ENCODE measurements at places on chromosomes 3 and 15.

- DNase-seq, result no peak
These were observed 202.6 kb downstream of the PDCD6IP start for GRCh38 chr3:34001022-34001421.

GRCh38 chr3:30657914-30658313 lies 51.5 kb downstream of the TGFBR2 start:
- DNase-seq, result peak; percentile 43

- peak; percentile 59 for DNase-seq
These were observed 19.6 kb upstream of the TASOR start for GRCh38 chr3:56702490-56703315.

DNA sequence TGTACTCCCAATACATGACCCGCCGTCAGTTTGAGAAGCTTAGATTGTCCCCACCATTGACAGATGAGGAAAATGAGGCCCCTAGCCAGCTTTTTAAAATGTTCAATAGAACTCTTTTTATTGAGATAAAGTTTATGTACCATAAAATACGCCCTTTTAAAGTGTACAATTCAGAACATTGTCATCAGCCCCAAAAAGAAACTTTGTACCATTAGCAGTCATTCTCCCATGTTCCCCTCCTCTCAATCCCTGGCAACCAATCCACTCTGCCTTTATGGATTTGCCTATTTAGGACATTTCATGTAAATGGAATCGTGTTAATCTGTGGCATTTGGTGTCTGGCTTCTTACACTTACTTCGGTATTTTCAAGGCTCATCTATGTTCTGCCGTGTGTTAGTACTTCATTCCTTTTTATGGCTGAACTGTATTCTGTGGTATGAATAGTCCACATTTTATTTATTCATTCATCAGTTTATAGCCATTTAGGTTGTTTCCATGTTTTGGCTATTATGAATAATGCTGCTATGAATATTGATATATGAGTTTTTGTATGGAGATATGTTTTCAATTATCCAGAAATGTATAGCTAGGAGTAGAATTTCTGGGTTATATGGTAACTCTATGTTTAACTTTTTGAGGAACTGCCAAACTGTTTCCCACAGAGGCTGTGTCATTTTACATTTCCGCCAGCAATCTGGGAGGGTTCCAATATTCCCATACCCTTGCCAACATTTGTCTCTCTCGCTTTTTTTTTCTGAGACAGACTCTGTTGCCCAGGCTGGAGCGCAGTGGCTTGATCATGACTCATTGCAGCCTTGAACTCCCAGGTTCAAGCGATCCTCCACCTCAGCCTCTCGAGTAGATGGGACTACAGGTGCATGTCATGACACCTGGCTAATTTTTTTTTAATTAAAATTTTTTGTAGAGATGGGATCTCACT lies 15.3 kb upstream of the PTPN23 start:
- peak; percentile 53 for DNase-seq

DNA sequence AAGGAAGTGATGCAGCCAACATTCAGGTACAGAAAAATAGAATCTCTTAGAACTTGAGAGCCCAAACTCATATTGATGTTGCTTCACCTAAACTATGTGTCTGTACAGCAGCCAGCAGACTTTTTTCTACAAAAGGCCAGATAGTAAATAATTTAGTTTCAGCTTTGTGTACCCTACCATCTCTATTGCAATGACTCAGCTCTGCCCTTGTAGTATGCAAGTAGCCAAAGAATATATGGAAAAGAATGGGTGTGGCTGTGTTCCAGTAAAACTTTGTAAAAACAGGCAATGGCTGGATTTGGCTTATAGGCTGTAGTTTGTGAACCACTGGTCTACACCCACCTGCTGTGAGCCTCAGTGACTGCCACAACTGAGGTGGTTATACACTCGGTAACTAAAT lies 392.5 kb upstream of the RARB start:
- DNase-seq, result no peak

GRCh38 chr15:73608475-73608874 lies 24.7 kb downstream of the NPTN start:
- DNase-seq, result no peak

DNA sequence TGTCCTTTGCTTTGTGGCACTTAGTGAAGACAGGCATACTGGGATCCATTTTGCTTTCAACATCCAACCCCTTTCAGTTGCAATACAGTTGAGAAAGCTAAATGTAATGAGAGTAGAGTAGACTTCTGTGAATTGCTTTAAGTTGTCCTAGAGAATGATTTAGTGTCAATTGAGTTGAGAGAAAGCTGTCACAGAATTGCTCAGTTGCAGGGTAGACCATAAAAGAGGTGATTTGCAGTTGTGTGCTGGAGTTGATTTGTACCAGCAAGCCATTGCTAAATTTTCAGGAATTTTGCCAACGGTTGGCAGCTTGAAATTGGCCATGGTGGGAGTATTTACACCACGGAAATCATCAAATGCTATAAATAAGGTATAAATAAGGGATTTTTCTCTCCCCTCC lies 2.2 kb downstream of the ABHD5 start:
- no peak for DNase-seq

GRCh38 chr15:96042734-96043224 lies 287.7 kb upstream of the NR2F2 start:
- DNase-seq, result no peak

GRCh38 chr3:172846706-172847105 lies 96.2 kb downstream of the ECT2 start:
- no peak for DNase-seq

GRCh38 chr15:101295607-101296161 lies 636 bp upstream of the SNRPA1 start:
- peak; percentile 11 for DNase-seq

DNA sequence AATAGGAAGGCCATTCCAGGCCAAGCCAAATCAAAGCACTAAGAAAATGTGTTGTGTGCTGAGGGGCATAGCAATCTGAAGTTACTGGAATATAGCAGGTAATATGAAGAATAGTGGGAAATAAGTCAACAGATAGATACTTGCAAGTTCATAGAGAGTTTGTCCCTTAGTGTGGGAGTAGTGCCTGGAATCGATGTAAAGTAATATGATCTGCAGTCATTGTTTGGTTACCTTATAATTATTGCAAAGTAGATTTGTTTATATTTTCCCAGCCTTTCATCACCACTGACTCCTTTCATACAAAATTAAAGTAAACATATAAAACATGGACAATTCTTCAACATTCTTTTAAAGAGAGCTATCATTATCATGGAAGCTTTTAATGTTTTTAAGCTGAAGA lies 420.9 kb upstream of the NECTIN3 start:
- DNase-seq, result no peak

DNA sequence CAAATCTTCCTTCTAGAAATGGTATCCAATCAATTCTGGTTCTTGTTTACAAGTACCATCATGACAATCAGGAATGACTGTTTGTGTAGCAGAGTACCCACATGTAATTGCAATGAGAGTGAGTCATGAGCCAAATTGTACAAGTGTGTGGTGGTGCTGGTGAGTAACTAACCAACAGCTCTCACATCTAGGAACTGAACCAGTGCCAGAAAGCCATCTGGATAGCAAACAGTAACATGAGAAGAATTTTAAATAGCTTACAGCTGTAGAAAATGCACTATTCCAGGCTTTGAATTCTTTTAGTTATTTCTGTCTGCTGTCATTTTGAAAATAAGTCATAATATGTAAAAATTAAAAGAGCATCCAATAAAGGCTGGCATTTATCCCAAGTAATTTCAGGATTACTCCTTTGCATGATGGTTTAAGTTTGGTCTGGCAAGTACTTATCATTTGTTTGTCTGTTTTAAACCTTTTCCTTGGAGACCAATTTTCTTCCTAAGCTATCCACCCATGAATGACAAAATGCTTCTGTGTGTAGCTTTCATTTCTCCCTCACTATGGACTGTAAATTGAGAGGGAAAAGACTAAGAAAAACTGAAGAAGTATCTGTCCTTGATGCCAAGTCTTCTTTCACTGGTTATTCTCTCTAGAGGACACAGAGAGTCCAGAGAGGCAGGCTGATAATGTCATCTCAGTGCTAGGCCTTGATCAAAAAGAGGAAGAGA lies 60.0 kb downstream of the PIK3CB start:
- DNase-seq, result peak; percentile 99

GRCh38 chr3:34017757-34018156 lies 219.3 kb downstream of the PDCD6IP start:
- DNase-seq, result no peak

- DNase-seq, result peak; percentile 67
These were observed at the start of gene EPHB1 for GRCh38 chr3:134794950-134795745. EPHB1 (plus strand) TSS chr3:134795260.

DNA sequence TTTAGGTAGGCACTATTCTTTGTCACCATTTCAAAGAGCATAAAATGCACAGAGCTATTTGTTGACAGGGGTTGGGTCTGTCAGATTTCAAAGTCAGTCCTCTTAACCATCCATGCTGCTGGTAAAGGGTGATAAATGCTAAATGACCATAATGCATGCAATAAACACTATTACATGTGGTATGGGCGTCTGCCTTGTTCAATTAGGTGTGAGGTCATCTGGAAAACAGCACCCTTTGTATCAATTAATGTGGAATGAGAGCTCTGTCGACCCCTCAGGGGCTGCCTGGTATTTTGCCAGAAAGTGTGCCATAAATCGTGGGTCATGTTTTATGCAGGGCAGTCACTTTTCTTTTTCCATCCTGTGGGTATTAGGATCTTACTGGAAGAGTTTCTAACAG lies 235.6 kb downstream of the SV2B start:
- DNase-seq, result no peak

GRCh38 chr3:171827836-171828458 lies 15.2 kb upstream of the TMEM212 start:
- no peak for DNase-seq

DNA sequence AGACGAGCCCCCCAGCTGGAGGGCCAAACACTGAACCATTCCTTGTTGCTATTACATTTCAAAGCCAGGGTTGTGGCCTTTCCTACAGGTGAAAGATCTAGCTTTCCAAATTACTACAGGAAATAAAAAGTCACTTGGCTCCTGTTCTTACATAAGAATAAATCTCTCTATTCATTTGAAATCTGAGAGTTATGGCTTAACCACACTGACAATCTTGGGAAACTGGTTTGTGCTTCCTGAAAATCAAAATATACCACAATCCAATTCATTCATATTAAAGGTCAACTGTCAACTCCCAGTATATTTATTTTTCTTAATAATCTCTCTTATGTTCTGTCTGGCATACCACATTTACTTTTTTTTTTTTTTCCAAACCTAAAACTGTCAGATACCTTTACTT lies 103.7 kb upstream of the LMOD3 start:
- no peak for DNase-seq

GRCh38 chr3:171417813-171418212 lies 42.4 kb downstream of the TNIK start:
- peak; percentile 94 for DNase-seq

- DNase-seq, result no peak
These were observed 80.8 kb upstream of the SNTN start for GRCh38 chr3:63571682-63572081.

DNA sequence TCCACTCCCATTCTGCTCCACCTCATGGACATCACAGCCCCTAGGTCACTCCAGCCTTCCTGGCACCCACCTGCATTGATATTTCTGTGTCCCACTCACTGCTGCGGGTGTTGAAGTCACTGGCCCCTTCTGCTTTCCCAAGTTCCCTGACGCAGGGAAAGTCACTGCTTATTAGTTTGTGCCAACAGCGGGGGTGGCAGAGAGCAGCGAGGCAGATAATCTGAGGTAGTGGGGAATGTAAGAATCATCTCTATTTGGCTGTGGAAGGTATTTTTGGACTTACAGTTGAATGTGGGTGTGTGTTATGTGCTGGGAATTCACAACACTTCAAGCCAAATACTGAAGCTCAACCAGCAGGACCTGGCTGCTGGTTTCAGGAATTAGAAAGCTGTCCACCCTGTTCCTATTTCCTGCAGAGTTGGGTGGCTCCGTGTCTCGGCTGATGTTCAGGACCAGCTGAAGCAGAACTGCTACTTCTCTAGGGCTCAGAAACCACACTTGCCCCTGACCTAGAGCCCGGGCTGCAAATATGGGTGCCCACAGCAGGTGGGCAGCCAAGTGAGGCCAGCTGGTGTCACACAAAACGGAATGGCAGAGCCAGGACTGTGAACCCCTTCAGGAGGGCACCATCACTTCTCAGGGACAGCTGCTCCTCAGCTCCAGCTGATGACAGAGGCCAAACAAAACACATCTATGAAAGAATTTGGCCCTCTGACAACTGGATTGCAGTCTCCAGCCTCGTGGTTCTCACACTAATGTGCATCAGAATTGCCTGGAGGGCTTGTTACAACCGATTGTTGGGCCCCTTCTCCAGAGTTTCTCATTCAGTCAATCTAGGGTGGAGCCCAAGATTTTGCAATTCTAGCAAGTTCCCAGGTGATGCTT lies 57.7 kb downstream of the SEMA5B start:
- no peak for DNase-seq

DNA sequence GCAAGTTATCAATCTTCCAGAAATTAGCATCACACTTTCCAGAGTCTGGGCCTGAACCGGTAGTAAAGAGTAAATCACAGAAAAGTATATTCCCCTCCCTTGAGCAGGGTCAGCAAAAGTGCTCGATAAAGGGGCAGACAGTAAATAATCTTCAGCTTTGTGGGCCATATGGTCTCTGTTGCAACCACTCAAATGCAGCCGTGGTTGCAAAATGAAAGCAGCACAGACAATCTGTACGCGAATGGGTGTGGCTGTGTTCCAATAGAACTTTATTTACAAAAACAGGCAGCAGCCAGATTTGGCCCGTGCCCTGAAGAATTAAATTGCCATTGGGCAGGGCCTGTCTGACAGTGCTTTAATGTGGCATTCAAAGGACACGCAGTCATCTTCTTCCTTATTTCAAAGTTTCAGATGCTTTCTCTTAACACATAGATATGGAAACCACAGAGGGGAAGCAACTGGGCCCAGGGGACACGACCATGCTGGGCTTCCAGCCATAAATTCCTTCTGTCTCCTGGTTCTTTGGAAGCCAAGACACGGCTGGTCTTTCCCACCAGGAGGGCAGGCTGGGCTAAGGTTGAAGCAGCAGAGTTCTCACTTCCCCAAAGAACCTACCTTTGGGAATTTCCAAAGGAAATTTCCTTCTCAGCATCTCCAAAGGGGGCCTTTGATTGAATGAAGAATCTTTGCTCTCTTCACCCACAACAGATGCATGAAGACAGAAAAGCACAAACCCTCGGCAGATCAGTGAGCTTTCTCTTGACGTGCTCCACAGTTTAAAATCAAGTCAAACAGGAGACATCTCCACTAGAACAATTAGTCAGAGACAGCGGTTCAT lies 489.8 kb upstream of the PROK2 start:
- peak; percentile 54 for DNase-seq

- DNase-seq, result peak; percentile 90
These were observed 36.8 kb upstream of the SEC13 start for GRCh38 chr3:10357592-10358308.

Measured in HCEC 1CT (cell line).